Sigmoid colon (tissue), 7 donors: ENCODE measurements at places on chromosomes 3 and 15.
A peak's percentile ranks its signal among the peaks of the same experiment; 100 is the strongest.

DNA sequence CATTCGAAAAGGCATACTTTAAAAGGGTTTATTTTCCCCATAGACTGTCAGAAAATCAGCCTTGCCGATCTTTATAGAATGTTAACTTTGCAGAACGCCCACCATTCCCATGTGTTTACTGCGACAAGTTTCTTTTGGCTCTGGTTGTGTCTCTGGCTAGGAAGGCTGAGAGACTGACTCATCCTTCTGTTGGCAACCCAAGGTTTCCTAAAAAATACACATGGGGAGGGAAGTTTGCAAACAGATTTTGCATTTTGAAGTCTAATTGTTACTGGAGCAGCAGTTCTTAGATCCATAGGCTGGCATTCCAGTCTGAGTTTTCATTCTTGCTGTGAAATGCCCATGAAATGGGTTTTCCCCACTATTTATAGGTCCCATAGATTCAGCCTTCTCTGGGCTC is 37.9 kb upstream of the MINAR1 start:
- H3K27ac ChIP-seq = peak overlapping the region; percentile 39
- H3K36me3 ChIP-seq = no peaks in the 10 kb centered on the region
- peaks cover 21% of the 10 kb centered on the region for H3K4me1 ChIP-seq
- no peak for DNase-seq
- H3K27me3 ChIP-seq = no peaks in the 10 kb centered on the region
- H3K4me3 ChIP-seq = no peak overlapping the region

DNA sequence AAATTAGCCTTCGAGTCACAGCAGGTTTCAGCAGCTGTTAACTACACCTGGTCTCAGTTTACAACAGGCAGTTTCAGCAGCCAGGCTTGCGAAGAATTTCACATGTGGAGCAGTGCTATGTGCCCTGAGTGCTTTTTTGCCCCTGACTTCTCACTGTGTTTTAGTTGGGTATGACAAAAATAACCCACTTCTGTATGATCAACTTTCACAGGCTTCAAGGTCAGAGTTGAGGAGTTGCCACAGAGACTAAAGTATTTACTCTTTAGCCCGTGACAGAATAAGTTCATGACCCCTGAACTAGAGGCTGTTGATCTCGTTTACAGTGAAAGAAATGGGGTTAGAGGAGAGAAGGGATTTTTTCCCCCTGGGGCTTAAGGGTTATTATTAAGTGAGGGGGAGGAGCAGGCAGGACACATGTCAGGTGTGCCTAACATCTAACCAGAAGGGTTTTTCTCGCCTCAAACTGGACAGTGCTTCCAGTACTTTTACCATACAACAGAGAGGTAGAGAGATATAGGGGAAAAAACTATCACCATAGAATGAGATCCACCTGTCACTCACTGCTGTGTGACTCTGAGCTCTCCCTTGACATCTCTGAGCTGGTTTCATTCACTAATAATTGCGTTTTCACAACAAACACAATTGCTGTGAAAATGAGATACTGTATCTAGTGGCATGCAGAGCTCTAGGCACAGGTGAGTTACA is 14.0 kb upstream of the TOPBP1 start:
- H3K27ac ChIP-seq = no peak overlapping the region
- H3K27me3 ChIP-seq = peaks cover 44% of the 10 kb centered on the region
- peaks cover 6% of the 10 kb centered on the region for H3K4me1 ChIP-seq
- no peak overlapping the region for H3K4me3 ChIP-seq
- DNase-seq = no peak
- no peaks in the 10 kb centered on the region for H3K36me3 ChIP-seq

DNA sequence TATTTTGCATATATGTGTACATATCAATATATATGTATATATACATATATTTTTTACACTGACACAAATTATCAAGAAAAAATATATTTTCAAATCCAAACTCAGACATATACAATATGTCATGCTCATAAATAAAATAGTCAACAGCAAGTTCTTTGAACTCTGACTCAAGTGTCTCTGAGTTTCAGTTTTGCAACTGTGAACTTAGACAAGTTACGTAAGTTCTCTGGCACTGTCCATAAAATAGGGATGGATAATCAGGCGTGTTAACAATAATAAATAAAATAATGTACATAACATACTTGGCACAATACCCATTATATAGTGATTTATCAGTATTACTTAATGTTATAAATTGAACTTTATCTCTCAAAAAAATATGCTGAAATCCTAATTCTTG is 12.1 kb upstream of the XRN1 start:
- DNase-seq = no peak
- no peaks in the 10 kb centered on the region for H3K27me3 ChIP-seq
- no peak overlapping the region for H3K27ac ChIP-seq
- H3K4me3 ChIP-seq = no peak overlapping the region
- no peaks in the 10 kb centered on the region for H3K4me1 ChIP-seq

- no peak for DNase-seq
- no peaks in the 10 kb centered on the region for H3K4me1 ChIP-seq
- H3K4me3 ChIP-seq = no peak overlapping the region
- H3K36me3 ChIP-seq = no peaks in the 10 kb centered on the region
- no peaks in the 10 kb centered on the region for H3K27me3 ChIP-seq
Observed at GRCh38 chr15:72835294-72835890, 51.8 kb upstream of the ADPGK start.

DNA sequence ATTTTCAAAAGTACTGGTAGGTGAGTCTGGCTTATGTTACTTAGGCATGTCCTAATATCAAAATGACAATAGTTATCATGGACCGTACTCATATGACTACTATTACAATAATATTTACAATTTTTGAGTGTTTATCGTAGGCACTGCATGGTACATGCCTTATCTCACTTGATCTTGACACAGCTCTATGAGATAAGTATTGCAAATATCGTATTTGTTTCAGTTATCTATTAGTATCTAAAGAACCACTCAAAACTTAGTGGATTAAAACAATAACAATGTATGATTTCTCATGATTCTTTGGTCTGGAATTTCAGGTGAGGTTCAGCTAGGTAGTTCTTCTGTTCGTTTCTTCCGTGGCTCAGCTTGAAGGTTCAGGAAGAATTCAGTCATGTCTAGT is 59.7 kb upstream of the XCR1 start:
- H3K36me3 ChIP-seq = no peaks in the 10 kb centered on the region
- no peaks in the 10 kb centered on the region for H3K4me1 ChIP-seq
- no peaks in the 10 kb centered on the region for H3K27me3 ChIP-seq
- DNase-seq = no peak
- no peak overlapping the region for H3K4me3 ChIP-seq
- no peak overlapping the region for H3K27ac ChIP-seq

- no peak overlapping the region for H3K4me3 ChIP-seq
- H3K27me3 ChIP-seq = no peaks in the 10 kb centered on the region
- no peak for DNase-seq
- H3K4me1 ChIP-seq = no peaks in the 10 kb centered on the region
- no peak overlapping the region for H3K27ac ChIP-seq
Observed at GRCh38 chr3:12188681-12189287, 30.1 kb upstream of the TIMP4 start.

DNA sequence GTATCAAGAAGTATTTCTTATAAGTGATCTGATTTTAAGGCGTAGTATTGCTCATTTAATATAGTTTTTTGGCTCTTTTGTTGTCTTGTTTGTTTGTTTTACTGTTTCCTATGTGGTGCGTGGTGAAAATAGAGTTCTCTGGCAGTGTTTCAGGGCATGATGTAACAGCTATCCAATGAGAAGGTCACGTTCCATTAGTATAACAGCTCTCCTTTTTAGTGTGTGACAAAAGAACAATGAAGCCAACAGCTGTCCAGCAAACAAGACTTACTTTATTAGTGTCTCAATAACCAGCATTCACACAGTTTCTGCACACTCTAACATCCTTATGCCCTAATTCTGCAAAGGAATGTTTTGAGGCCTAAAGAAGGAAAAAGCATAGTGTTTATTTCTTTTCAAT is 127.9 kb downstream of the SLC25A26 start:
- H3K27me3 ChIP-seq = no peaks in the 10 kb centered on the region
- peaks cover 37% of the 10 kb centered on the region for H3K4me1 ChIP-seq
- no peak overlapping the region for H3K27ac ChIP-seq
- no peak overlapping the region for H3K4me3 ChIP-seq
- H3K36me3 ChIP-seq = no peaks in the 10 kb centered on the region
- DNase-seq = no peak

GRCh38 chr15:85462029-85462428 is 81.6 kb downstream of the AKAP13 start:
- DNase-seq = no peak
- H3K27me3 ChIP-seq = no peaks in the 10 kb centered on the region
- no peaks in the 10 kb centered on the region for H3K4me1 ChIP-seq
- no peaks in the 10 kb centered on the region for H3K36me3 ChIP-seq

DNA sequence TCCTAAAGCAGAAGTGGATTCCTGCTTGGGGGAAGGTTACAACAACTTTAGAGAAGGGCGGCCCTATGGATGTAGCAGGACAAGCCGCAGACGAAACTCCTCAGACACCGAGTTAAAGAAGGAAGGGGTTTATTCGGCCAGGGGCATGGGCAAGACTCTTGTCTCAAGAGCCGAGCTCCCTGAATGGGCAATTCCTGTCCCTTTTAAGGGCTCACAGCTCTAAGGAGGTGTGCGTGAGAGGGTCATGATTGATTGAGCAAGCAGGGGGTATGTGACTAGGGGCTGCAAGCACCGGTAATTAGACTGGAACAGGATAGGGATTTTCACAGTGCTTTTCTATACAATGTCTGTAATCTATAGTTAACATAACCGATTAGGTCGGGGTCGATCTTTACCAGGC is 879 bp upstream of the PDHB start:
- H3K27me3 ChIP-seq = no peaks in the 10 kb centered on the region
- H3K36me3 ChIP-seq = peaks cover 20% of the 10 kb centered on the region
- no peaks in the 10 kb centered on the region for H3K4me1 ChIP-seq
- no peak overlapping the region for H3K4me3 ChIP-seq
- DNase-seq = no peak
- H3K27ac ChIP-seq = peak overlapping the region; percentile 94

DNA sequence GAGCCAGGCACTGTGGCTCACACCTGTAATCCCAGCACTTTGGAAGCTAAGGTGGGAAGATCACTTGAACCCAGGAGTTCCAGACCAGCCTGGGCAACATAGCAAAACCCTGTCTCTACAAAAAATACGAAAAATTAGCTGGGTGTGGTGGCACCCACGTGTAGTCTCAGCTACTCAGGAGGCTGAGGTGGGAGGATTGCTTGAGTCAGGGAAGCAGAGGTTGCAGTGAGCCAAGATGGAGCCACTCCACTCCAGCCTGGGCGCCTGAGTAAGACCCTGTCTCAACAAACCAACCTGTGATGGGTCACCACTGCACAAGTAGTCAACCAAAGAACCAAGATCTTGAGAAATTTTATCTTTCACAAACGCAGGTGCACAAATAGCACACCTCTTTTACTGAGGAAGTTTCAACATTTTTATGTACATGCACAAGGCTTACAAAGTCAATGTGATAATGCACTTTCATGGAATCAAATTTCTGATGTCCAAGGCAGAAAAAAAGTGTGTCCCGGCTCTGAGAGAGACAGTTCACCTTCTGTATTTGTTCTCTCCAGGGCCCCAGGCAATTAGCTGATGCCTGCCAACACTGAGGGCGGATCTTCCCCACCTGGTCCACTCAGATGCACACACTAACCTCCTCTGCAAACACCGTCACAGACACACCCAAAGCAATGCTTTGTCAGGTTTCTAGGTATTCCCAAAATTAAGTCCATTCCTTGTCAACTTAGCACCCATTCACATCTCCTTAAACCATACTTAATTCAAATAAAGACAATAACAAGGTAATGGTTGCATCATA is 12.4 kb downstream of the ACAA1 start:
- H3K36me3 ChIP-seq = peaks cover 43% of the 10 kb centered on the region
- H3K27me3 ChIP-seq = no peaks in the 10 kb centered on the region
- H3K4me1 ChIP-seq = peaks cover 7% of the 10 kb centered on the region
- no peak for DNase-seq
- H3K27ac ChIP-seq = no peak overlapping the region

DNA sequence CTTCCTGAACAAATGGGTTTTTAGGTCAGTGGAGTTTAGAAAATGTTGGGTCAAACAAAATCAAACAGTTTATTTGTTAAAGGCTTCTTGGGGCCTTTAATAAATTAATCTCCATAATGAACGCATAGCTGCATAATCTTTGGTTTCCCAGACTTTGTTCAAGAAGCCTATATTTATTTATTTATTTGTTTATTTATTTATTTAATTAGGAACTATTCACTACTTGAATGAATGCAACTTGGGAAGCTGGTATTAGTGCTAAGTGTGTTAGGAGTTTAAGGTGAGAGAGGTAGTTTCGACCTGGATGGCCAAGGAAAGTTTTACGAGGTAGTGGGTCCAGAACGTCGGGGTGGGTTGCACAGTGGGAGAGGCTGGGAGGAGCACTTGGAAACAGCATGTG is 281.9 kb upstream of the C2CD4B start:
- no peak overlapping the region for H3K4me3 ChIP-seq
- no peaks in the 10 kb centered on the region for H3K27me3 ChIP-seq
- peaks cover 4% of the 10 kb centered on the region for H3K4me1 ChIP-seq
- no peak for DNase-seq
- H3K27ac ChIP-seq = no peak overlapping the region

GRCh38 chr15:88252441-88252840 is 4.1 kb downstream of the NTRK3 start:
- H3K27ac ChIP-seq = no peak overlapping the region
- H3K4me3 ChIP-seq = no peak overlapping the region
- H3K27me3 ChIP-seq = peaks cover 80% of the 10 kb centered on the region
- peaks cover 25% of the 10 kb centered on the region for H3K4me1 ChIP-seq
- H3K36me3 ChIP-seq = no peaks in the 10 kb centered on the region
